SK-N-MC (cell line): ENCODE measurements at places on chromosomes 16 and 17.

DNA sequence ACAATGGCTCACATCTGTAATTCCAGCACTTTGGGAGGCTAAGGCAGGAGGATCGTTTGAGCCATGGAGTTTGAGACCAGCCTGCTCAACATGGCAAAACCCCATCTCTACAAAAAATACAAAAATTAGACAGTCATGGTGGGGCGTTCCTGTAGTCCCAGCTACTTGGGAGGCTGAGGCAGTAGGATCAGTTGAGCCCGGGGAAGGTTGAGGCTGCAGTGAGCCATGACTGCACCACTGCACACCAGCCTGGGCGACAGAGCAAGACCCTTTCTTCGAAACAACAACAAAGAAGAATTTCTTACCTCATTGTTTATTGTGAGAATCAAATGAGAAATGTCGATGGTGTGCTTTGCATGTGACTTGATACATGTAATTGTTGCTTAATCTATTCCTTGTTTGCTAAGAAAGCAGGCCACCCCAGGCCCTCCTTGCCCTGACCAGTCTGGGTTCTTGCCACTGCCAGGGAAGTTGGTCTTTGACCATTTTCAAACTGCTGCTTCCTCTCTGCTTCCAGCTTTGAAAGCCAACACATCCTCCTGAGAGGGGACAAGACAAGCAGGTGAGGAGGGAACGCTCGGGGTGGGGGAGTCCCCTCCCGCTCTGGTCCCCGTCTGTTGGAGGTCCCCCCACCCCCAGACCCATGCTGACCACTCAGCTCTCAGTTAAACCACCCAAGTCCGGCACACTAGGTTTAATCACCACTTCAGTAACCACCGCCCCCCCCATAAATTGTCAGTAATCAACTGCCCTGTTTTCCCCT, 47.3 kb upstream of the CPNE2 start:
- no peak for DNase-seq

DNA sequence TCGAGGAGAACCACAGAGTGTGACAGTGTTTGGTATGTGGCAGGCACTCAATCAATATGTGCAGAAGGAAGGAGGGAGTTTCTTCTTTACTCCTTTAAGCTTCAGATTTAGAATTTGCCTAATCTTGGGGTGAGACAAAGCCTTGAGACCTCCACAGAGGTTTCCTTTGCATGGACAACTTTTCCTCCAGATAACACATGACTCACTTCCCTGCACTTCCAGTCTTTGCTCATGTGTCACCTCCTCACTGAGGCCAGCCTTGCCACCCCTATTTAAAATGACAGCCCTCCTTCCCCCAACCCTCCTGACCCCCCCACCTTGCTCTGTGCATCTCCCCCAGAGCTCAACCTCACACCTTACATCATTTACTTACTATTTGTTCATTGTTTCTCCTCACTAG, 17.4 kb upstream of the NOS2 start:
- DNase-seq, result no peak

- DNase-seq, result no peak
Measured at GRCh38 chr16:62869837-62870236, 833.6 kb upstream of the CDH8 start.

DNA sequence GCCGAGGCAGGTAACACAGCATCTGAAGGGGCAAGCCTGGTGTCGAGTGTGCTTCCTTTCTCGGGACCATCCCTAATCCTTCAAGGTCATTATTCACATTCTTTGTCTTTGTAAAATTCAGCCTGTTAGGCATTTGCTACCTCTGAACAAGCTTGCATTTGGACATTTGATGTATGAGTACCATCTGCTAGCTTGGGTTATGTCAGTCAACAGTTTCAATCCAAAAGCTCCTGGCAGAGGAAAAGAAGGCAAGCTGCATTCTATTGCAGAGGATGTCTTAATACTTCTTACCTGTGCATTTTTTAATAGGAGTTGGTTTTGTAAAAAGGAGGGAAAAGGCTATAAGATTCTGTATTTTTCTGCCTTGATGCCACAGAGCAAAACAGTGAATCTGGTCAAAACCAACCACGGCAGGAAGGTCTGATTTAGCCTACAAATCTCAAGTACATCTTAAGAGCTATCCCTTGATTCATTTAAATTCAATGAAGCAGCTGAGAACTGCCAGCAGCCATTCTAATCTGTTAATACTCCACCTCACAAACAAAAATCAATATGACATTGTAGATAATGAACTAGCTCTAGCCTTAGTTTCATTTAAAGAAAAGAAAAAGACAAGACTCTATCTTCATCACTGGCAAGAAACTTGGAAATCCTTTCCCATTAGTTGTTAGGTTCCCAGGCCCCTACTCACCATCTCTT, 39.0 kb downstream of the TEX2 start:
- no peak for DNase-seq

DNA sequence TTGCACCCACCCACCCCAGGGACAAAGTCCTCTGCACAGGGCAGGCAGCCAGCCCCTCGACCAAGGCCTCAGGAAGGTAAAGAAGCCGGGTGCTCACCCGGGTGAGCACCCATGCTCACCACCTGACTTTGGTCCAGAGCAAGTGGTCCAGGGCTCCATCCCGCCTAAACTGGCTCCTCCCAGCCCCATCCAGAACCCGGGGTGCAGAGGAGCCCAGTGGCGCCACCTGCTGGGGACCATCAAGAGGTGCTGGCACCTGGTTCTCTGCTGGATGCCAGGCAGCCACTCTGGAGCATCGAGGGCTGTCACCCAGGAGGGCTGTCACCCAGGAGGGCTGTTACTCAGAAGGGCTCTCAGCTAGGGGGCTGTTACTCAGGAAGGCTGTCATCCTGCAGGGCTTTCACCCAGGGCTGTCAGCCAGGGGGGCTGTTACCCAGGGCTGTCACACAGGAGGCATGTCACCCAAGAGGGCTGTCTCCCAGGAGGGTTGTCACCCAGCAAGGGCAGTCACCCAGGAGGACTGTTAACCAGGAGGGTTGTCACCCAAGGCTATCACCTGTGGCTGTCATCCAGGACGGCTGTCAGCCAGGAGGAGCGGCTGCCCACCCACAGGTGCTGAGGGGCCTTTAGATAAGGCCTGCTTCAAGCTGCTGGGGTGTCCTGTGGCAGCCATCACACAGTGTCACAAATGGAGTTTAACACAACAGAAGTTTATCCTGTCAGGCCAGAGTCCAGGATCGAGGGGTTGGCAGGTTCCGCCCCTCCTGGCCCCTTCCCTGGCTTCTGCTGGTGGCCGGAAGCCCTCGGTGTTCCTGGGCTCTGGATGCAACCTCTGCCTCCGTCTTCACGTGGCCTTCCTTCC, 98.5 kb downstream of the TNFRSF13B start:
- DNase-seq, result no peak

DNA sequence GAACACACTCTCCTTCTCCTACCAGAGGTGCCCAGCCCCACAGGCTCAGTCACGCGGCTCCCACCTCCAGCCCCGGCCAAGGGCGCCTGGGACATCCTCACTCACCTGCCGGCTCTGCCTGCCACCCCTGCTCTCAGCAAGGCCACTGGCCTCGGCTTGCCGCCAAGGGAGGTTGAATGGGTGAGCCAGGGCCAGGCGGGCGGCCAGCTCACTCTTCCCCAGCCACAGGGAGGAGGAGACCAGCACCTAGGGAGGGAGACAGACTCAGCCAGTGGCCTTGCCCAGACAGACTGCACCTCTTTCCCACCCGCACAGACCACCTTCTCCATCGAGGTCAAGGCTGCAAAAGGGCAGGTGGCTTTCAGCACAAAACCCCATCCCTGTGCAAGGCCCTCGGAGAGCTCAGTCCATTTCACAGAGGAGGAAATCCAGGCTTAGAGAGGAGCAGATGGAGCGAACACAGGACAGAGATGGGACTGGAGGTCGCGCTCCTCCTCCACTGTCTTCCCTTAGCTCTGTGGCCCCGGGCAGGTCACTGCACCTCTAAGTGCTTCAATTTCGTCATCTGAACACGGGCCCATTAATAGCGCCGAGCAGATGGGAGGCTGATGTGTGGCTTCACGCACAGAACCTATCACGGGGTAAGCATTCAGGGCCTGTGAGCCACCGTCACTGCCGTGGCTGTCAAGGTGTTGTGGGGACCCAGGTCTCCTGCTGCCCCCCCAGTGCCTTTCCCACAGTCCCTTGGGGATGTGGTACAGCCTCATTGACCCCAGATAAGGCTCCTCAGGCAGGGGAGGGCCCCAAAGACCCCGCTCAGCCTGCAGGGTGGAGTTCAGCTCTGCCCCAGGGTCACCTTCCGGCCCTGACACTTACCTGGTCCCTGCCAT, 56.1 kb downstream of the RMI2 start:
- DNase-seq, result no peak

DNA sequence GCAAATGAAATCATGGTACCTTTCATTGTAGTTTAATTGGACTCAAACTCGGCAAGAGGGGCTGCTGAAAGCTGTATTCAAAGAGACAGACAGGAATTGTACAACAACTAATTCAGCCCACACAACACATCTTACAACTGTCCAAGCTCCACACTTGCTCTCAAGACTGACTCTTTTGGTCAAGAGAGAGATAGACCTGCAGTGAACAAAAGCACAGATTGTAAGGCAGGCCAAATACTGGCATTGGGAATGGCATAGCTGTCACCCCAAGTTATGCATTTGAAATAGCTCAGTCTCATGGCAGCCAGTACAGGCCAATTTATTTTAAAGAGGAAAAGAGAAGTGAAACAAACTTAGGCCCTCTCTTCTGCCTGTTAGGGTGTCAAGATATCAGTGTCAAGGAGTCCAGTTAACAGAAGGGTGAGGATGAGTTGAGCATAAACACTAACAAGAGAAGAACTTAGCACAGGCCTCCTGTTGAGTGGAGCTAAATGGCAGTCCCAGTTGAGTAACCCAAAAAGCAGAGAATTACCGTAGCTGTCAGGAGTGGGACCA, 215.7 kb downstream of the IRX3 start:
- no peak for DNase-seq

DNA sequence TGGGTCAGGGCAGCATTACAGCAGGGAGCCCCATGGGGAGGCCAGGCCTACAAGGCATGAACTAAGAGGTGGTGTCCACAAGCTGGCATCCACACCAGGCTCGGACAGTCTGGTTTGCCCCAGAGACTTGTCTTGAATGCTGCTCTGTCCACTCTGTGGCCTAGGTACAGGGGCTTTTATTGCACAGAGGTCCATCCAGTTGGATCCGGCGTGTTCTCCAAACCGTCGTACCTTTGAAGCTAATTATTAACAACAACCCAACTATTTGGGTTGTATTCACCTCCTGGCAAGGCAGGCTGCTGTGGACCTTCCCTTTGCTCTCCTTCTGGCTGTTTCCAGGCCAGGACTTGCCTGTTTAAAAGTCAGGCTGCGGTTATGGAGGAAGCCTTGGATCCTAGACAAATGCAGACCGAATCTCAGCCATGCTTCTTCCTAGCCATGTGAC, 123.4 kb downstream of the CLEC16A start:
- no peak for DNase-seq

- no peak for DNase-seq
Measured at GRCh38 chr16:19210280-19210924, 42.4 kb downstream of the SYT17 start.

GRCh38 chr16:9296271-9296590, 204.8 kb downstream of the HAPSTR1 start:
- no peak for DNase-seq

DNA sequence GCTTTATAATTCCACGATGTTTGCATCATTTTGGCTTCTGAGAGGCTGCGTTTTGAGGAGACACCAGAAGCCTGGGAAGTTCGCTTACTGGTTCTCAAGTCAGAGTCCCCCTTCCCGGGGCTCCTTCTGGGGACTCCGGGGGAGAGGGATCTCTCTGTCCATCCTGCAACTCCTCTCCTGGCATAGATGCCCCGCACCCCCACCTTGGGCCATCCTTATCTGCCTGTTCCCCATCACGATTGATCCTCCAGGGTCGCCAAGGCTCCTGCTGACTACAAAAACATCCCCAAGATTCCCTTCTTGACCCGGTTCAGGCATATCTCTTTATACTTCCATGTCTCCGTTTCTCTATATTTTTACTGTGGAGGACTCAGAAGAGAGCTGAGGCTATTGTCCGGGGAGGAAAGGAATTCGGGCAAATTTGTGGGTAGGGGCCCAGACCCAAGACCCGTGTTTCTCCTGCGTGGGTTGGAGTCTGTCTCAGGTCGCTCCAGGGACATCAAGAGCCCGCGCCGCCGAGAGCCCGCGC, 18.4 kb upstream of the HOXB13 start:
- DNase-seq, result no peak

DNA sequence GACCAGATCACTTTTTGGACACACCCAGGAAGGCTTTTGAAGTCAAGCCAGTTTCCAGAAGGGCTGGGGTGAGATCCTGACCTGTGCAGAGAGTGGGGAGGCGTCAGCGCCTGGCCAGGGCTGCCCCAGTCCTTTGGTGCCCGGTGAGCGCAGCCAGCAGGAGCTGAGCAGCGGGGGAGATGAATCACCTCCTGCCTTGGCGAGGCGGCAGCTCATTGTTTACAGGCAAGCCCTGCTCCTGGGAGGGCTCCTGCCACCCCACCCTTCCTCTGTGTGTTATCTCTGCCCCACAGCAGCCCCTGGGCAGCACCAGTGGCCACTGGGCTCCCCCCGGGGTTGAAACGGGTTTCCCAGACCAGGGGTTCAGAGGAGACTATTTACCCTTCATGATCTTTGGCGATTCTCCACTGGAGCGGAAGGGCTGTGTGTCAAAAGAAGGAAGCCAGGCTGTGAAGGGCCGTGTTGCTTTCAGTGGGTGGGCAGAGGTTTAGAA, 14.1 kb upstream of the ITGB4 start:
- DNase-seq, result no peak

DNA sequence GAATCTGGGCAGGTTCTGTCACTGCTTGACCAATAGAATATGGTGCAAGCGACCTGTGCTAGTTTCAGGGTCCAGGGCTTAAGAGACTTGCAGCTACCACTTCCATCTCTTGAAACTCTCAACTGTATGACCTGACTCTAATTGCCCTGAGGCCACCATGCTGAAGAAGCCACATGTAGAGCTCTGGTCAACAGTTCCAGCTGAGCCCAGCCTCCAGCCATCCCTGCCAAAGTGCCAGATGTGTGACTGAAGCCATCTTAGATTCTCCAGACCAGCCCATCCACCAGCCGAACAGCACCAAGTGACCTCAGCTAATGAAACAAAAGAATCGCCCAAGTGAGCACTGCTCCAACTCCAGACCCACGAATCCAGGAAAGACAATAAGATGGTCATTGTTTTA, 3.4 kb upstream of the MT2A start:
- no peak for DNase-seq

- DNase-seq, result no peak
Measured at GRCh38 chr17:75778861-75779249, 5.8 kb upstream of the UNK start.

GRCh38 chr17:7186241-7186640, 7.1 kb upstream of the ASGR1 start:
- no peak for DNase-seq

DNA sequence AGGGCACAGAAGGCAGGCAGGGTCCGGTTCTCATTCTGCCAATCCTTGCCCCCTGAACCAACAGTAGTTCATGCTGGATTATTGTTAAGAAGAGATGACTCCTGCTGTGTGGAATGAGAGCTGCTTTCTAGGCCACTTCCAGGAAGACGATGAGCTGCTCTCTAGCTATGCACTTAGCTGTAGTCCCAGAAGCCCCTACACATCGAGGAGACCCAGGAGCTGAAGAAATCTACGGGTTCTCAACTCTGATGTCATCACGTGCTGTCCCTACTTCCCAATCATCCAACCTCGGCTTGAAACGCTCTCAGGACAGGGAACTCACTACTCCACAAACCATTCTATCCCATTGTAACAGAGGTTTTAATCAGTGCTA, 29.0 kb upstream of the EMP2 start:
- DNase-seq, result no peak

GRCh38 chr17:57948555-57949420, 6.4 kb downstream of the CUEDC1 start:
- no peak for DNase-seq
